ENCODE measurements at places on chromosomes 1 and 21.

DNA sequence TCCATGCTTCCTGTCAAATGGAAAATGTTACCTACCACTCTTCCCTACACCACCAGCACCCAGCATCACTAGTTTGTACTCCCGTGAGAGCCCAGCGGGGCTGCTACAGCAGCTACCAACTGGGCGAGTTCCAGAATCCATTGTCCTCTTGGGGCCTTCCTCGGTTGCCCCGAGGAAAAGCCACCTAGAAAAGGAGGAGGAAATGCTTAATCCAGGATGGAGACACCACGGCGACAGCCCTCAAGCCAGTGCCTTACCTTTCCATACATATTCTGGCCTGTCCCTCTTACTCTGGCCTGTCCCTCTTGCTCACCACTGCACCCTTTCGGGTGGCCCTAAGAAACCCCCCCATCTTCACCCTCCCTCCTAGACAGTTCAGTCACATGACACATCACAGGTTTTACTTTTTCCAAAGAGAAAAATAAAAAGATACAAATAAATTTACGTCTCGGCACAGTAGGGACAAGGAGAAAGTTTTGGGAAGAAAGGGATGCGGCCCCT, 478 bp downstream of the RIT1 start:
- no peak for DNase-seq

GRCh38 chr1:217946511-217946910, 315.4 kb downstream of the SPATA17 start:
- DNase-seq, result no peak

GRCh38 chr1:160264795-160265307, 2.5 kb upstream of the DCAF8 start:
- no peak for DNase-seq

DNA sequence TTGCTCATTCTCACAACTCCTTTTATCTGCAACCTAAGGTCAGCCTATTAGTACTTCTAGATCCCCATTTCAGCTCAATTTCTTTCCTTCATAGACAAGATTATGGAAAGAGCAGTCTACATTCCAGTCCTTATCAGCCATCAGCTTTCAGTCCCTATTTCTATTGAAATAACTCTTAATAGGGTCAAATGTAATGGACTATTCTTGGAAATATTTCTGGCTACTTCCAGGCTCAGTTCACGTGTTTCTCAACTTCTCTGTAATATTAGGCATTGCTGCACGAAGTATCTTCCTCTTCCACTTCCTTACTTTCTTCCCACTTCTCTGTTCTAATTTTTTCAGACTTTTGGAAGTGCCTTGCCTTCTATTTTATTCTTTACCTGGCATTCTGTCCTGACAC, 232.9 kb upstream of the USP25 start:
- DNase-seq, result no peak

- no peak for DNase-seq
Measured at GRCh38 chr21:44550807-44551206, 498 bp downstream of the KRTAP10-2 start.

Data from activated CD4-positive, CD25-positive, alpha-beta regulatory T cell treated with anti-CD3 and anti-CD28 coated beads, Interleukin-2, amount 50 U/mL, for 16 hours (primary cell).